ENCODE measurements at places on chromosomes 6 and 20. TPM values are rescaled to one million over a fixed set of nuclear protein-coding genes. Genes with fewer than 3 reads are reported as not detected.
A peak's percentile ranks its signal among the peaks of the same experiment; 100 is the strongest.

Gene DDO
- not detected for total RNA-seq

Gene LY6G5B
- 48.8 TPM for total RNA-seq

Gene GCNT2
- 4.6 TPM for total RNA-seq

Gene HIVEP2
- total RNA-seq: 99.2 TPM

Gene PGBD1
- total RNA-seq: 2.4 TPM

DNA sequence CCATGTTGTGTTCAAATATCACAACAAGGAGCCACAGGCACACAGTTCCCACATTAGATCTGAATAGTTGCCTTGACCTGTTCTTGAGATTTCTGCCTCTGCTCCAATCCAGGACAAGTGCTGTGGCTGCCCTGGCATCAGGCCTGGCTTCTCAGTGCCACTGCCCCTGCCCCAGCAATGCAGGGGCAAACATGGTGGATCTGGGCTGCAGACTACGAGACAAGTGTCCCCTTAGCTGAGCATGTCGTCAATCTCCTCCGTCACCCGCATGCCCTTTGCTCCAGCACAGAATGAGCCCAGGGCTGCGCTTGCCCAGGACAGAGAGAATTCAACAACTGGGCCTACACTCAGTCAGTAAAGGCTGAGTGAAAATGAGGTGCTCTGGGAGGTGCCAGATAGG is 201.6 kb downstream of the SYNDIG1 start:
- no peak for DNase-seq

GRCh38 chr6:168495133-168495532 is 54.1 kb downstream of the SMOC2 start:
- DNase-seq: no peak

- DNase-seq: no peak
These were observed 11.1 kb upstream of the TOP1 start for GRCh38 chr20:41017448-41018042.

DNA sequence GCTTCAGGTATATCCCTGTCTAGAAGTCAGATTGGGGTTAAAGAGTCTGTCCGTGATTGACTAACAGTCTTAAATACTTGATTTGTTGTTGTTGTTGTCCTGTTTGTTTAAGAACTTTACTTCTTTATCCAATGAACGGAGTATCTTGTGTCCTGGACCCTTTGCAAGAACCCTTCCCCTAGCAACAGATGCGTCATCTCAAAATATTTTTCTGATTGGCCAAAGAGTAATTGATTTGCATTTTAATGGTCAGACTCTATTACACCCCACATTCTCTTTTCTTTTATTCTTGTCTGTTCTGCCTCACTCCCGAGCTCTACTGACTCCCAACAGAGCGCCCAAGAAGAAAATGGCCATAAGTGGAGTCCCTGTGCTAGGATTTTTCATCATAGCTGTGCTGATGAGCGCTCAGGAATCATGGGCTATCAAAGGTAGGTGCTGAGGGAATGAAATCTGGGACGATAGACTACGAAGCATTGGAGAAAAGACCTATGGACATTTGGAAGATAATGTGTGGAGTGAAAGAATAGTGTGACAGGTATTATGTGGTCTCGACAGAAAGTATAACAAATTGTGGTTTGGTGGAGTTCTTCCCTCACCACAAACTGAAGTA is at the start of gene HLA-DRA:
HLA-DRA (plus strand) TSS at position 286 of the 613 bp plus-strand sequence; CDS start at position 350, 64 bp downstream.
- DNase-seq: peak; percentile 51

GRCh38 chr6:38306931-38307330 is 332.8 kb downstream of the BTBD9 start:
- no peak for DNase-seq
